Right renal cortex interstitium (tissue), 3 donors: ENCODE measurements at places on chromosomes 1 and 21.

- DNase-seq = no peak
Measured at GRCh38 chr1:169484683-169485430, 887 bp downstream of the SLC19A2 start.

DNA sequence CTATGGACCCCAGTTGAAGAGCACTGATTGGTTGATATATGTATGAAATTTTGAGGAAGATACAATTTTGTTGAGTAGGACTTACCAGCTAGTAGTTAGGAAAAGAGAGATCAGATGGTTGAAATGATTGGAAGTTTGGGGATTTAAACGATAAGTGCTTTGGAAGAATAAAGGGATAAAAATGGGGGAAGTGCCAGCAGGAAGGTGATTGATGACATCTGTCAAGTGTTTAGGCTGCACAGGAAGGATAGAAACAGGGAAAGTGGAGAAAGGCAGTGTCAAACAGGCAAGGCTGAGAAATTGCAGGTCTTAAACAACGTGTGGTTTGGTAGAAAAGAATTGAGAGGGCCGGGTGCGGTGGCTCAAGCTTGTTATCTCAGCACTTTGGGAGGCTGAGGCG is 22.3 kb downstream of the PDC start:
- DNase-seq = no peak

- DNase-seq = no peak
Measured at GRCh38 chr1:38027201-38028104, 14.9 kb downstream of the UTP11 start.

DNA sequence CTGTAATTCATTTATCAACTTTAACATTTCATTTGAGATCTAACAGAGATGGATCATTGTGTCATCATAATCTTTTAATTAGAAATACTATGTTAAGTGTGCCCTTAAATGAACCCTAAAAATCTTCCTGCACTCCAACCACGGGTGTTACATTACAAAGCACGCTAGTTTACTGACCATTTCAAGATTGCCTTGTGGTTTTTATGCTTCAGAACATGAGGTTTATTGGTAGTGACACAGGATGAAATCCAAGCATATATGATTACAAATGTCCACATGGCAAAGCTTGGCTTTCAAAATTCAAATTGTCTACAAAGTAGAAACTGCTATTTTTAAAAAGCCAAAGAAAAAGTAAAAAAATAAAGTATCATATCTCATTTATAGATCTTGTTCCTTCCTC is 190.4 kb upstream of the USP25 start:
- no peak for DNase-seq

GRCh38 chr21:35943752-35944151 is 116.6 kb downstream of the SETD4 start:
- DNase-seq = no peak

DNA sequence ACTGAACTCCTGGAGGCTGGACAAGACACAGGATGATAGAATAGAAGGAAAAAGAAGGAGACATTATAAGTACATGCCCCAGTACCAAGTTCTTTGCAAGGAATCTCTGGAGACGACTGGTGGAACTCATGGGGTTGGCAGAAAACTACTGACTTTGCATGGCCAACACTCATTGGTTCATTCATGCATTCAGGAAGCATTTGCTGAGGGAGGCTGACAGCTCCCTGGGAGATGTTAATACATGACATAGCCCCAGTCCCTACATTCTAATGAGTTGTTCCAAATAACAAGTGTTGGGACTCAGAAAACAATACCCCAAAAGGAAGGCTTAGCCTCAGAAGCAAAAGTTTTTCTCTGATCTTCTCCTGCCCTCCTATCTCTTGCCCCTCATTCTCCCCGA is 172.8 kb upstream of the IRF2BP2 start:
- no peak for DNase-seq

DNA sequence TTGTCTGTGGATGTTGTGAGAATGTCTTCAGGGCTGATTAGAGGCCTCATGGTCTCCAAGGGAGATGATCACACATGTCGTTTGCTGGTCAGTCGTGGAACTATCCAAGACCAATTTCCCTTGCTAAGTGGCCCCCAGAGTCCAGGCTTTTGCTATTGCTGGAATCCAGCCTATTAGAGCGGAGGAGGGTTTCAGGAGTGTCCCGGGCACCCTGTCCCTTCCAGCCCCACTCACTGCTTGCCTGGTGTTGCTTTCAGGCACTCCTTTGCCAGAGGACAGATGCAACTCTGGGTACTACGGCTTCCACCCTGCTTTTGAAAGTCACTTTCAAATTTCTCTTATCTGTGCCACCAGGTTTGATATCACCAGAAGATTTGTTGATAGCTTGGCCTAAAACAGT is 149.1 kb downstream of the NOS1AP start:
- no peak for DNase-seq

GRCh38 chr21:26212220-26212619 is 41.6 kb upstream of the APP start:
- DNase-seq = no peak

DNA sequence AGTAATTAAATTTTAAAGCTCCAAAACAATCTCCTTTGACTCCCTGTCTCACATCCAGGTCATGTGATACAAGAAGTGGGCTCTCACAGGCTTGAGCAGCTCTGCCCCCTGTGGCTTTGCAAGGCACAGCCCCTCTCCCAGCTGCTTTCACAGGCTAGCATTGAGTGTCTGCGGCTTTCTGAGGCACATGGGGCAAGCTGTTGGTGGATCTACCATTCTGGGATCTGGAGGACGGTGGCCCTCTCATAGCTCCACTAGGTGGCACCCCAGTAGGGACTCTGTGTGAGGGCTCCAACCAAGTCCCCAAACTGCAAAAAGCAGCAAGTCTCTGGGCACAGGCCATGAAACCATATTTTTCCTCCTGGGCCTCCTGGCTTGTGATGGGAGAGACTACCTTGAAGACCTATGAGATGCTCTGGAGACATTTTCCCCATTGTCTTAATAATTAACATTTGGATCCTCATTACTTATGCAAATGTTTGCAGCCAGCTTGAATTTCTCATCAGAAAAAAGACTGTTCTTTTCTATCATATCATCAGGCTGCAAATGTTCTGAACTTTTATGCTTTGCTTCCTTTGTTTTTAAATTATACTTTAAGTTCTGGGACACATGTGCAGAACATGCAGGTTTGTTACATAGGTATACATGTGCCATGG is 554.1 kb upstream of the OLFM3 start:
- DNase-seq = no peak

- no peak for DNase-seq
Measured at GRCh38 chr21:19489930-19490329, 1086.3 kb upstream of the TMPRSS15 start.

DNA sequence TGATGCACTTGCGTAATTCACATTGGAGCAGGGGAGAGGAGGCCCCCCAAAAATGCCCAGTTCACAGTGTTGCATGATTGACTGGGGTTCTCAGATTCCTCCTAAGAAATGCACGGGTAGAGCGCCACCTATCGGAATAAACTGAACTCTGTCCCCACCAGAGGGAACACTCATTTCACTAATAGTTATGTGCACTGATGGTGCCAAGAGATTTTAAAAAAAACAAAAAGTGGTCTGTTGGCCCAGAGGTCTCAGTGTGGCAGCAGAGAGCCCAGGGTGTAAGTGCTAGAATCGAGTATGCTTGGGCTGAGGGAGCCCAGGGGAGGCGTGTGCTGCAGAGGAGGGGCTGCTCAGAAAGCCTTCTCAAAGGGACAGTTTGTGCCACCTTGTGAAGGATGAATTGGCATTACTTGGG is 6.9 kb downstream of the PINK1 start:
- peak; percentile 21 for DNase-seq

GRCh38 chr1:198101716-198102453 is 54.9 kb upstream of the NEK7 start:
- no peak for DNase-seq
